ENCODE measurements at places on chromosomes 2 and 18.

DNA sequence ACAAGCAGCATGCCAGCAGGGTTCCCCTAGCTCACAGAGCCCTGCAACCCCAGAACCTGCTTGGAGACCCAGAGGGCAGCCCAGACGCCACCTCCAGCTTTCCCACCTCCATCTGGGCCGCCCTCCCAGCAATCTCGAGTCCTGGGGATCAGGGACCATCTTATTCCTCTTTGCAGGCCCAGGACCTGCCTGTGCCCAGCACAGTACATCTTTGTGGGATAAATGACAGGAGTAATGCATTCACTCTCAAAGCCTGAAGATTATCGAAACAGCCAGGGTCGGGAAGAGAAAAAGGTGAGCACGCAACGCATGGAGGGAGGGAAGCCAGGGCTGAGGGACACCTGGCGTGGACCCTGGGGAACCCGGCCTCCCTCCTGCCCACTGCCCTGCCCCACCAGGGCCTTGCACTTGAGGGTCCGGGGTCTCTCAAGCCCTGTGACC lies 144.1 kb downstream of the NDUFA10 start:
- DNase-seq, result no peak

GRCh38 chr18:14928396-14928795 lies 180.4 kb downstream of the ANKRD30B start:
- no peak for DNase-seq

DNA sequence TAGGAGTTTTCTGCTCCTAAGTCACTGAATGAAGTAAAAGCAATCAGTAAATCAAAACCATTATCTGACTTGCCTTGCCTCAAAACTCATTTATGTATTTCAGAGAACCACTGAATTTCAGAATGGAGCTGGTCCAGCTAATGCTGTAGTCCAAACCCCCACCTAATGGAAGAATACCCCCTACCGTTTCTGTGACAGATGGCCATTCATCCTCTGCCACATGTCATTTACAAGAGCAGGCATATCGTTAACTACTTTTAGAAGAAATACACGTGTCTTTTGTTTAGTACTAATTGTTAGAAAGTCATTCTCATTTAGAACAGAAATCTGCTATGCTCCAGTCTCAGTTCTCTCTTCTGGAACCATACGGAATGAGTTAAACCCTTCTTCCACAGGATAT lies 12.8 kb upstream of the GALNT5 start:
- no peak for DNase-seq

DNA sequence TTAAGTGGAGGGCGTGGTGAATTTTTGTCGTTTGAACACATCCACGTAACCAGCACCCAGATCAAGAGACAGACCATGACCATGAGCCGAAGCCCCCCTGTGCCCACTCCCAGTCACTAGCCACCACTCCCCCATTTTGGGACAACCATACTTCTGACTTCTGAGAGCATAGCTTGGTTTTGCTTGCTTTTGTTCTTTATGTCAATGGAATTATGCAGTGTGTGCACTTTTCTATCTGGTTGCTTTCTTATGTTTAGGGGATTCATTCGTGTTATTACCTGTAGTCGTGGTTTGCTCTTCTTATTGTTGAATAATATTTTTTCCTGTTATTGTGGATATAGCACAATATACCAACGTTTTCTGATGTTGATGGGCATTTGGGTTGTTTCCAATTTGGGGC lies 141.7 kb downstream of the GLI2 start:
- DNase-seq, result no peak

- DNase-seq, result no peak
Observed at GRCh38 chr2:128628206-128628605, 309.5 kb upstream of the HS6ST1 start.

- DNase-seq, result peak; percentile 17
Observed at GRCh38 chr2:37323781-37324535, 675 bp downstream of the PRKD3 start.

GRCh38 chr2:235480614-235481013 lies 13.2 kb upstream of the AGAP1 start:
- DNase-seq, result no peak

DNA sequence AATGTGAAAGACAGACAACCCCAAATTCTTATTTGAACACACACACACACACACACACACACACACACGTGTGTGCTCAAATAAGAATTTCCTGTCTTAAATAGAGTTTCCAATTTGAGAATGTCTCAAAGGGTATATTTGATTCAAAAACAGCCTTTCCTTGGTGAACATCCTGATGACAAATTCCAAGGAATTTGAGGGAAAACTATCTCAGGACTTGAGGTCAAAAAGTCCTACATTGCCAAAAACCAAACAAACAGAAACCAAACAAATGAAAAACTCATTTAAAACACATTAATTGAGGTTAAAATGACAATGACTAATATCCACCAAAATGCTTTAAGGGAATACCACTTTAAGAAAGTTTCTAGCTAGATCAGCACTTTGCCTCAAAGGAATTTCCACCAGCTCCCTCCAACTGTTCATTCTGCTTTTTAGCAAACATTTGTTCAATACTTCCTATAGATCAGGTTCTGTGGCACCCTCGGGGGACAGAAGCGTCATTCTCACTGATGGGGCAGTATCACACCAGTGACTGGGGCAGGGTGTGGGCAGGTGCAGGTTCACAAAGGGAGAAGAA lies 232.1 kb upstream of the TRIB2 start:
- no peak for DNase-seq

GRCh38 chr2:104402825-104403224 lies 451.1 kb upstream of the POU3F3 start:
- no peak for DNase-seq
